ENCODE measurements at places on chromosomes 5 and 9.

DNA sequence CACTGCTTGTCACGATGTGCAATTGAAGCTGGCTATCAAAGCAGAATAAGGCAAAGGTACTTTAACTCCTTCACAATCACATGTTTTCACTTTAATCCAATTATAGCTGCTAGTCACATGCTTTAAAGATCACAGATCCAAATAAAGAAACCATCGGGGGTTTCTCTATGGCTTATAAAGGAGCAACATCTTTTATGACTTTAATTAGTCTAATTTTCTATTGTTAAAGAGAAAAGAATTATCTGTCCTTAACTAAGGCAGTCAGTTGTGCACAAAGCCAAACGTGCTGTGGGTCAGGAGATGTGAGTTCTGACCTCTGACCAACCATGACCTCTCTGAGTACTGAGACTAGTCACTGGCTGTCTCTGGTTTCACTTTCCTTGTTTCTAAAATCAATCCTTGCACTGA lies 561.1 kb downstream of the RAB3C start:
- no peak for DNase-seq

GRCh38 chr5:2983583-2984300 lies 232.3 kb upstream of the IRX2 start:
- DNase-seq, result no peak

DNA sequence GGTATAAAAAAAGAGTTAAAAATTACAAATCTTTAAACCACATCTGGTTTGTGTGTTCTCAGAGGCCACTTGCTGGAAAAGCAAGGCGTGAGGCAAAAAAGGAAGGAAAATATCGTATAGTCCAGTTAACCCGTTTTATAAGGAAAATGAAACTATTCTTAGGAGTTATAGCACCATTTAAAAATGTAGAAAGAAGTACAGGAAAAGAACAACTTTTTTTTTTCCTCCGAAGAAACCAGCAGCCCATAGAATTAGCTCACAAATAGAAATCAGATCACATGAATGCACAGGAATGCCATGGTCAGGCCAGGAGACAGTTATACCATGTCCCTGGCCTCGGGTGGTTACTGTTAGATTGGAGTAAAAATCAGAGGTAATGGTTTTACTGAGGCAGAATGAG lies 241.6 kb downstream of the FBXL7 start:
- DNase-seq, result no peak

DNA sequence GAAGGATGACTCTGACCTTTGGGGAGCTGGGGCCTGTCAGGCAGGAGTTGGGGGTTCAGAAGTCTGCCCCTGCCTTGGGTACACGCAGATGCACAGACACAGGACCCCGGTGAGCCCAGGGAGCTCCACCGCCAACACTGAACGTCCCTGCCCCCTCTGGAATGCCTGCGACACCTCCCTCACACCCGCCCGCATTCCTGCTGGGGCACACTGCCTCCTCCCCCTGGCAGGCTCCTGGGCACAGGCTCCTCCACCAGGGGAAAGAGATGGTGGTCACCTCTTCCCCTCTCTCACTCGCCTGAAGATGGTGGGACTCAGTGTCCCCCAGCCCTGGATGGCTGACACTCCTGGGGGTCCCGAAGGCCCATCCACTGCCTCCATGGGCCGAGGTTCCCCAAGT lies 12.0 kb downstream of the CRB2 start:
- DNase-seq, result no peak

- DNase-seq, result no peak
Measured at GRCh38 chr5:103472830-103473229, 89.8 kb downstream of the NUDT12 start.

GRCh38 chr5:9861666-9862256 lies 231.6 kb upstream of the TAS2R1 start:
- DNase-seq, result no peak

DNA sequence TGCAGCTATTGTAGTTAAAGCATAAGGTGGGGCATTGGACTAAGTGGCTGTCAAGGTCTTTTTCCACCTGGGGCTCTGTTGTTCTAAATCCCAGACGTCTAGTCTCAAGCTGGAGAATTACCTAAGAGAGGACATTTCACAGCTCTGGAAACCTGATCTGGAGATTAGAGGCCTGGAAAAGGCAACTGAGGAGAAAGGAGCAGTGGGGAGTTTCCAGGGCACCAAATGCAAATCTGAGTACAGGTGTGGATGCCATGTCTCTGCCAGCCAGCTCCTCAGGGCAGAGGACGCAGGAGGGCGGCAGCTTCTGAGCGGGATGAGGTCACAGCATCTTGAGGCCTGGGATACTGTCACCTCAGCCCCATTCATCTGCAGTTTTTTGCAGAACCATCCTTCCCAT lies 65.2 kb downstream of the PPARGC1B start:
- DNase-seq, result no peak

- DNase-seq, result no peak
Measured at GRCh38 chr9:71975833-71976232, 64.4 kb downstream of the C9orf85 start.

DNA sequence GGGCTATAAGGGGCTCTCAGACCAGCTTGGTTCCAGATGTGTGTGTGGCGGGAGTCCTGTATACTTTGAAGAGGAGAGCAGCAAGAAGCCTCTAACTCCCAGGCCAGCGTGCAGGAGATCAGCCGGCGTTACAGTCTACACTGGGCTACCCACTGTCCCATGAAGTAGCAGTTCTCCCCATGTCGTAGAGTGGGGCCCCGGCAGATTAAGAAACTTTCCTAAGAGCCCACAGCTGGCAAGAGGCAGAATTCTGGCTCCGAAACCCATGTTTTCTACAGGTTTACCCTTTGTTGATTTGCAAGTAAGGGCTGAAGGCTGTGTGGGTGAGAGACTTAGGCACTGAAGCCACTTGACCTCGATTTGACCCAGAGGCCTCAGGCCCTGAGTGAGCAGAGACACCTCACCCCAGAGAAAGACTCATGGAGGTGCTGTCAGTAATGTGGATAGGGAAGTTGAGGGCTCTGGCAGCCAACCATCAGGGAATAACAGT lies 881 bp upstream of the B4GALT1 start:
- DNase-seq, result peak; percentile 11

DNA sequence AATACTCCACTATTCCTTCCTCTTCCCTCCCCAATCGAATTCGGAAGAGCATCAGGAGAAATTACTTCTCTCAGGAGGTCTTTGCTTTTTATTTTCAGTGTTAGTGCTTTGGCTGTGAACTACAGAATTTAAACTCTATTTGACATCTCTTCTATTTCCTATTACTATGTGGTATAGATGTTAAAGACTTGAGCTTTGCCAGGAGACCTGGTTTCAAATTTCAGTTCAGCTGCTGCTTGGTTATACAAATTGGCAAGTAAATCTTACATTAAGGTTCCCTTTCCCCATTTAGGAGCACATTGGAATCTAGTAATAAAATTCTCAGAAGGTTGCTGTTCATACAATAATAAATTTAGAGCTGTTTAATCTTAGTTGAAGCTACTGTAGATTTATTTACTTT lies 13.1 kb downstream of the UHRF2 start:
- DNase-seq, result no peak

GRCh38 chr5:10286162-10286861 lies 21.4 kb downstream of the CMBL start:
- no peak for DNase-seq

DNA sequence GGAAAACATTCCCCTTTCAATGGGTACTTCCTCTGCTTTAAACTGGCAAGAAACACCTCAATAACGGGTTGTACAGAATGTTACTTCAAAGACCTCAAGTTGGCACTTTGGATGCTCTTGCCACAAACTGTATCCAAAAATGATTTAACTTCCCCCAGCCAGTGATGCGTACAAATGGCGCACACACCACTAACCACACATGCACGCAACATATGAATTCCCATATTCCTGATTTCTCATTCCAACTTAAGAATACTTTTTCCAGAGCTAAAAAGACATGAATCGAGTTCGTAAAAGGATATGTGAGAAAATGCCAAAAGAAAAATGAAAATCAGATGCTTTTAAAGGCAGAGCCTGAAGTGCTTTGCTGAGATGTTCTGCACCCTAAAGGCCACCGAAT lies 388.0 kb upstream of the PIK3R1 start:
- no peak for DNase-seq

GRCh38 chr9:136584934-136585333 lies 39.1 kb upstream of the NOTCH1 start:
- no peak for DNase-seq

DNA sequence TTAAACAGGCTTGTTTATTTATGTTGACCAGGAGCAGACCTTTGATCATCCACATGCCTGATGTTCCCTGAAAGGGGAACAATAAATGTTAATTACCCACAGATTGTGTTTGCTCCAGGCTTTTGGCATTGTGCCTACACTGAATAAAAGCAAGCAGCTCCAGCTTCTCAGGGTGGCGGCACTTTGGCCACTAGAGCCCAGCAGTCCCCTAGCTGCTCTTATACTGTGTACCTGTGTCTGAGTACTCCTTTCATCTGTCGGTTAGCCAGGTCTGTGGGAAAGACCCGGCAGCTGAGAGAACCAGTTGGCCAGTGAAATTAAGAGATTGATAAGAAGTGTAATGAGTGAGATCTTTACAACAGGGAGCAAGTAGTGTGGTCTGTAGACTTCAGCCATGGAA lies 254.8 kb upstream of the FTMT start:
- no peak for DNase-seq

- no peak for DNase-seq
Measured at GRCh38 chr9:14706530-14707140, 13.4 kb upstream of the ZDHHC21 start.

DNA sequence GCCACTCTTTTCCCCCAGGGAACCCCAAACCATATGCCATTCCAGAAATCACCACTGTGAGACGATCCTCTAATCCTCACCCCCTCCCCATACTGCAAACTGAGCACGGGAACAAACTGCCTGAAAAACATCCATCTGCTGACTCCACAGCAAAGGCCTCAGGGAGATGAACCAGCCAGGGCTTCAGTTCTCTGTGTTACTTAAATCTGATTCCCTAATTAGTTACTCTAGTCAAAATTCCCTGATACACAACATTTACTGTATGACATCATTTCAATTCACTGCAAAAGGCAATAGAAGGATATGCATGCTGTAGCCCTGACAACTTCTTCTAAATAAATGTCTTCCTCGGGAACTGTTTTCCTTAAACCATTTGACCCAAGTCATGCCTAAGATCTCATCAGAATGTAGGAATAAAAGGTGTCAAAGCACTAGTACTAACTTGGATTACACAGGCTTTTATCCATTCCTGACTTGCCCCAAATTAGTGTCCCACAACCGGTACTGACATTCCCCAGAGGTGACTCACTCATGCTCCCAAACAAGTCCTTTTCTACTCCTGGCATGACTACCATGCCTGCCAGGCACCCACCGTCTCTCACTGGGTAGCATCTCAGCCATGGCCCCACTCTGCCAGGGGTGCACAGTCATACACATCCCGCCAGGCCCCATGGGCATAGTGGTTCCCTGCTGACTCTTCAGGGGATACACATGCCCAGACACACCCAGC lies 35.0 kb downstream of the MTX3 start:
- no peak for DNase-seq

DNA sequence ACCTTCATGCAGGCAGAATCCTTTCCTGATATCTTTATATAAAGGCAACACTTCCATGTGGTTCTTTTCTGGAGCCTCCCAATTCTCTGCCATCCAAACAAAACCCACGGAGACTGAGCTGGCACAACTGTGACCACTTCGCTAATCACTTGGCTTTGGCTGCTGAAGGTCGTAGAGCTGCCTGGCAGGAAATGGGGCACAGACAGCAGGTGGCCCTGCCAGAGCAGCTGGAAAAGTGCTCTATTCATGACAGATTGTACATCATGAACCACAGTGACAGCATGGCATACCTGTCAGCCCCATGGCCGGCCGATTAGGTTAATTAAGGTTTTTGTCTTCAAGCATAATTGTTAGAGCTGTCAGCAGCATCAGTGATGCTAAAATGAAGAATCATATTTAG lies 141.9 kb upstream of the ANKRD55 start:
- DNase-seq, result no peak

DNA sequence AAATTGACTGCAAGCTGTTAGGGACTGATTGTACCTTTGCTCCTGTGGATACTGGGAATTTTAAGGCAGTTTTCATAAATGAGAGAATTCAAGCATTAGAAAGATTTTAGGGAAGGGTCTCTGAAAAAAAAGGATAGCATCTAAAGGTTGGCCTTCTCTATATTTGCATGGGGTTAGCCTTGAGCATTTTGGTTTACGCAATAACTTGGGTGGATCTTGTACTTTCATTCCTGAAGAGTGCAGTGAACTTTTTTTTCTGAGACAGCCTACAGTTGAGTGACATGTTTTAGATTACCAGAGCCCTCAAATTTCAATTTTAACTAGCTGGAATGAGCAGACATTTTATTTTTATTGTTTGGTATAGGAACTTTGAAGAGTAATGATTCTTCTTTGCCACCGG lies 91.6 kb upstream of the NR3C1 start:
- DNase-seq, result no peak

- DNase-seq, result no peak
Measured at GRCh38 chr5:71732011-71732410, 12.9 kb downstream of the CARTPT start.

DNA sequence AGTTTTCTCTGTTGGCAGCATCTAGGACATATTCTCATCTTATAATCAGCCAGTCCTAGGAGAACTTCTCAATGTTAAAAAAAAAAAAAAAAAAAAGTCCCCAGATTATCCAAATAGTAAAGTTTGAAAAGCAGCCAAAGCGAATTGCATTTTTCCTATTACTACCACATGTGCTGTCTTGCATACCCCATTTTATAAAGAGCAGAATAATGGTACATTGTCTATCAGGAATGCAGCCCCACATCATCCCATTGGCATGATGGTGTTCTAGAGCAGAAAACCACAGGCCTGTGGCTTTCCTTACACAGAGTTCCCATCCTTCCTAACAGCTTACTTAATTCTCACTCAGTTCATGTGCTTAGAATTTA lies 381.6 kb downstream of the TMEM38B start:
- DNase-seq, result no peak

DNA sequence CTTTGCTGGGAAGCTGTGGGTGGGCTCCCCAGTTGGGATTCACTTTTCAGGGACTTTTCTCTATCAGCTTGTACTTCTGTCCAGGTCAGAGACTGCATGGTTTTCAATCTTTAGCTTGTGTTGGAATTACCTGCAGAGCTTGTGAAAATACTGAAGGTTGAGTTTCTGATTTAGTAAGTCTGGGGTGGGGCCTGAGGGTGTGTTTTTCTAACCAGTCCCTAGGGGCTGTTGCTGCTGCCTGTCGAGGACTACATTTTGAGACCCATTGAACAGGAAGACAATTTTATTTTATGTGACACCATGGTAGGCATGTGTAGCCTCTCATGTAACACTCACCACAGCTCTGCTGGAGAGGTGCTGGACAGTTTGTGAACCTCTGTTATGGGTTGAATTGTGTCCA lies 14.7 kb upstream of the MLANA start:
- no peak for DNase-seq

- DNase-seq, result peak; percentile 36
Measured at GRCh38 chr9:125241863-125242739, 958 bp upstream of the HSPA5 start.

All from activated CD4-positive, alpha-beta T cell treated with anti-CD3 and anti-CD28 coated beads, Interleukin-2, amount 50 U/mL, for 1 hour (primary cell).